ENCODE measurements at places on chromosomes 13 and 19. TPM values are rescaled to one million over a fixed set of nuclear protein-coding genes. Genes with fewer than 3 reads are reported as not detected.

Gene LINGO3
- total RNA-seq, result 0.21 TPM

Gene YJEFN3
- 0.77 TPM for total RNA-seq

Gene BRCA2
- 3.7 TPM for total RNA-seq

DNA sequence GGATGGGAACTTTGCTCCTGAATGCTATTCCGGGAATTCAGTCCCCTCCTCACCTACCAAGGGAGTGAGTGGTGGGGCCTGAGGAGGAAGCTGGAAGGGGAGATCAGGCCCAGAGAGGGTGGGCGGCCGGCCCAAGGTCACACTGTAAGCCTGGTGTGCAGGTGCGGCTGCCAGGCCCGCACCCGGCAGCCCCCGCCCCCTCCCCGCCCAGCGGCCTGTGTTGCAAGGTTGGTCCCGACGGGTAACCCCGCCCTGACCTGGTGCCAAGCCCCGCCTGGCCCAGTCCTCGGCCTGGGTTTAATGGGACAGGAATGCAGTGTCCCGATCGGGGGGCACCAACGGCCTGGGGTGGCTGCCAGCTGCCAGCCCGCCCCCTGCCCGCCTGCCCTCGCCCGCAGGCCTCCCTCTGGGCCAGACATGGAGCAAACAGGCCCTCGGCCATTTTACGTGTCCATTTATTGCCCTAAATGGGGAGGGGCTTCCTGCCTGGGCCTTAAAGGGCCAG is 5.5 kb downstream of the ZBTB7A start:
- DNase-seq, result no peak

GRCh38 chr13:100542826-100543156 is 45.8 kb downstream of the GGACT start:
- no peak for DNase-seq

Gene KLK1
- total RNA-seq, result not detected

Measured in lung (tissue), 17 donors.